ENCODE measurements at places on chromosomes 13 and 19.

- peak; percentile 20 for DNase-seq
Measured at GRCh38 chr13:35630551-35631275, 154.2 kb upstream of the MAB21L1 start.

- DNase-seq: no peak
Measured at GRCh38 chr13:20387006-20387405, 138.7 kb downstream of the CRYL1 start.

GRCh38 chr19:46825731-46826055 is 25.0 kb downstream of the AP2S1 start:
- DNase-seq: no peak

DNA sequence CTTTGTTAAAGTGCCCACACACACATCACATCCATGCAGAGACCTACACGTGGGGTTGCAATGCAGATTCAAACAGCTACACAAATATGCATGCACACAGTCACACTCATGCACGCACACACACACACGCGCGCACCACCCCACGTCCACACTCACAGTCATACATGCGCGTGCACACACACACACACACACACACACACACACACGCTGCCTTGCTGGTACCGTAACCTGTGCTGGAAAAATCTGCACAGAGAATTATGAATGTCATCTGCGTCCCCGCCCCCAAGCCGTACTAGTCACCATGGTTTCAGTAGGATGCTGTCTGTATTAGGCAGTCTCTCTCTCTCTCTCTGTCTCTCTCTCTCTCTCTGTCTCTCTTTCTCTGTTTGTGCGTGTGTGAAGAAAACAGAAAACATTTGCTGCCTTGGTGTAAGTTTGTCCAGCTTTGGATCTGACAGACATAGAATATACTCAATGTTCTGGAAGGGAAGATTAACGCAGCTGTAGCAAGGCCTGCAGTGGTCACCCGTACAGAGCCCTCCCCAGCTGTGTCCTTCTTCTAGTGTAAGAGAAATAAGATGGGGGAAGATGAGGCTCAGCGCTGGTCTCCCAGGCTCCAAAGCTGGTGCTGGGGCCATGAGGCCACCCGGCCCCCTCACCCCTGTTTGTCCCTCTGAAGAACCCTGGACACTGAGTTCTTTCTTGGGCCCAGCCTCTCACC is 26.4 kb upstream of the DPP9 start:
- no peak for DNase-seq

- DNase-seq: no peak
Measured at GRCh38 chr19:16205205-16206045, 7.7 kb downstream of the AP1M1 start.

- no peak for DNase-seq
Measured at GRCh38 chr19:40982594-40983101, 8.4 kb upstream of the CYP2B6 start.

DNA sequence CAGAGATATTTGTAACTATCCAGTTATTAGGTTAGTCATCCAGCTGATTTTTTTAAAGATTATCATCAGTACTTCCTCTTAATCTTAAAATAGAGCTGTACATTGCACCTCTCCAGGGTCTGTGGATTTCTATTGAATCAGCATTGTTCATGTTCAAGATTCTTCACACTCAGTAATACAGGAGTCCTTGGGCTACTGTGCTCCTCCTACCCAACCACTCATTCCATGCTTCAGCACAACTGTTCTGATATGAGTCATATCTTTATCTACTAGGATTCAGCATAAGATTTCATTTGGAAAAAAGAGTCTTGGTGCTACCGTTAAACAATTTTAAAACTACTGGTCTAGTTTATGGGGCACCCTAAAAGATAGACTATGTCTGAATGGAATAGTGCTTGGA is 357.8 kb downstream of the DCT start:
- DNase-seq: no peak

- no peak for DNase-seq
Measured at GRCh38 chr13:43831088-43831487, 44.3 kb upstream of the ENOX1 start.

DNA sequence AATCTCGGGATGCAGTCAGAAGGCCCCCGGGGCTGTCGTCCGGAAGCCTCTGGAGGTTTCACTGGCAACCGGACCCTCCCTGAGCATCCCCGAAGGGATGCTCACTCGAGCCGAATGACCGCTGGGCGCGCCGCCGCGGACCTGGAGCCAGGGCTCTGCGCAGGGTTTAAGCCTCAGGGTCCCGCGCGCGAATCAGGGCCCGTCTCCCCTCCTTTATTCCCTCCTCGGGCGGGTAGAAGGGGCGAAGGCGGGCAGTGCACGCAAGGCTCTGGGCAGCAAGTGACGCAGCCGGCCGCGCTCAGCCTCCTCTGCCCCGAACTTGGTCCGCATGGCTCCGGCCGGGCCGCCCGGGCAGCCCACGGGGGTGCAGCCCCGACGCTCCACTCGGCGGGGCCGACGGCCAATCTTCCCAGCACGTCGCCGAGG is 572 bp downstream of the SHISA2 start:
- DNase-seq: no peak

- no peak for DNase-seq
Measured at GRCh38 chr19:8607386-8607785, 3.1 kb downstream of the ADAMTS10 start.

DNA sequence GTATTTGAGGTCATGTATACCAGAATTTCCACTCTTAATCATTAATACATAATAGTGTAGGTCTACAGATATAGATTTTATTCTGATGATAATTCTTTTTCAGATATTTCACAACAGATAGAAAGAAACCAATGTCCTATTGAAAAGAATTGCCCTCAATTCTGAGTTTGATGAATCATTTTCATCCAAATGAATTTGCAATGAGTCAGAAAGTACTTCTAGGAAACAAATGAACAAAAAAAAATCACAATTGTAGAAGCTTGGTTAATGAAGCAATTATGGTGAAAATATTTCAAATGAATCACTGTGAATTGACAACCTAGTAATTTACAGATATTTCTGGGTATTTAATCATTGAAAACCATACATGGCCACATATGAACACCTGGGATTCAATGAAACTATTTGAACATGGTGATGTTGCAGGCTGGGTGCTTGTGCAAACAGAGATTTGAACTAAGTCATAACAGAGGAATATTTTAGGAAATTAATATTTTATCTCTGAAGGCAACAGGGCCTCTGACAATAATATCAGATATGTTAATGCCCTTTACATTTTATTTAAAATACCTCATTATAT is 360.9 kb downstream of the SLITRK5 start:
- DNase-seq: no peak

GRCh38 chr19:1082165-1082927 is 12.8 kb downstream of the POLR2E start:
- DNase-seq: no peak

DNA sequence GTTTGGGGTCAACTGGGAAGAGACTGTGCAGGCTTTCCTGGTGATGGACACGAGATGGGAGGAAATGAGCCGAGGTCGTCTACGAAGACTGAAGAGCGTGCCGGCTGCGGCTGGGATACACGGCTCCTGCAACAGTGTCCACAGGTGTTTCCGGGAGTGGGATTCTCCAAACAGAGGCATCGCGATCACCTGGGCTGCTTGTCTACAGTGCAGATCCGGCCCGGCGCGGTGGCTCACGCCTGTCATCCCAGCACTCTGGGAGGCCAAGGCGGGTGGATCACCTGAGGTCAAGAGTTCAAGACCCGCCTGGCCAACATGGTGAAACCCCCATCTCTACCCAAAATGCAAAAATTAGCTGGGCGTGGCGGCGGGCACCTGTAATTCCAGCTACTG is 11.6 kb upstream of the SLC39A3 start:
- no peak for DNase-seq

GRCh38 chr13:113417008-113417751 is 36.1 kb downstream of the ADPRHL1 start:
- DNase-seq: no peak

DNA sequence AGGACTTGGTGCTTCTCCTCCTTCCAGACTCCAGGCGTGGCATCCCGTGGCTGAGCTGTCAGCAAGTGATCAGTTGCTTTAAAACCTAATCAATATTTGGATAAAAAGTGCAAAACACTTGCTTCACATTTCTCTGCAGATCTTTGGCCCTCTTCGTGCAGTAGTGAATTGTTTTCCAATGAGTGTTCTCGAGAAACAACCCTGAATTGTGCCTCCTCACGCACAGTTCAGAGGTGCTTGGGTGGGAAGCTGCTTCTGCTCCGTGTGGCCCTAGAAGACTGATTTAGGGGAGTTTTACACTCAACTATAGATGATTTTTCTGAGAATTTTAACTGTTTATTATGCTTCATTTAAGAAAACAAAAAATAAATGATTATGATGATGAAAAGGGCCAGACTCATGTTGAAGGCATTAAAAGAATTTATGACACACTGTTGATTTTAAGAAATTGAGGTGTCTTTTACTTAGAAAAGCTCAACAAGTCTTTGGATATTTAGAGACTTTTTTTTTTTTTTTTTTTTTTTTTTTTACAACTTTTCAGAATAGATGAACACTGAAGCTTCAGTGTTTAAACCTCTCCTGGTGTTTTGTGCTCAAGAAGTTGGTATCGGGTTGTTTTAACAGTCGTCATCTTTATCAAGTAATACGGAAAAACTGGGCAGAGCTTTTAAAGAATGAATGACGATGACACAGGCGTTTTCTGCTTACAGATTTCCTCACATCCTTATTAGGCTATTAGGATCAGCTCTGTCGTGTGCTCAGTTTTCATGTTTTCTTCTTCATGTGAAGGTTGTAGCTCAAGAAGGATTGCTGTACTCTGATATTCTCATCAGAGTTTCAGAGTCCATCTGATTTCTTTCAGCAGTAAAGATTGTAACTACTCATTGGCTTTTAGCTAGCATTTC is 39.5 kb upstream of the TEX29 start:
- no peak for DNase-seq

DNA sequence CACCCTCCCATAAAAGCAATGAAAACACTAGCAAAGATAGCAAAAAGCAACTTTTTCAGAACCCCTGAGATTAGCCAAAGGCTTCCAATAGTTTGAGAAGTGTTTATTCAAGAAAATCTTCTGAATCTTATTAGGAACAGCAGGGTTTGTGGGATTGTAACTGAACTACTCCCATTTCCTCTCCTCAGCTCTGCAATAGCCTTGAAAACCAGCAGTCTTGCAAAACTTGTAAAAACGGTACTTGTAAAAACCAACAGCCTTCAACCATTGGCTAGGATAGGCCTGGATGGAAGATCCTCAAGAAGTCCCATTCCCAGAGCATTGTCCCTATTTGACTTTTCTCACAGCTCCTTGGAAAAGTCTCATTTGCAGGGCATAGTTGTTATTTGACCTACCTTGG is 12.1 kb downstream of the RNASEH2B start:
- DNase-seq: peak; percentile 67

Measured in Kasumi-1 (cell line).